ENCODE measurements at places on chromosomes 4 and X.

GRCh38 chr4:167196344-167197012 is 37.8 kb downstream of the SPOCK3 start:
- DNase-seq, result no peak

GRCh38 chrX:18288716-18289115 is 65.8 kb downstream of the SCML2 start:
- DNase-seq, result no peak

GRCh38 chr4:147809211-147809610 is 77.3 kb downstream of the ARHGAP10 start:
- no peak for DNase-seq

DNA sequence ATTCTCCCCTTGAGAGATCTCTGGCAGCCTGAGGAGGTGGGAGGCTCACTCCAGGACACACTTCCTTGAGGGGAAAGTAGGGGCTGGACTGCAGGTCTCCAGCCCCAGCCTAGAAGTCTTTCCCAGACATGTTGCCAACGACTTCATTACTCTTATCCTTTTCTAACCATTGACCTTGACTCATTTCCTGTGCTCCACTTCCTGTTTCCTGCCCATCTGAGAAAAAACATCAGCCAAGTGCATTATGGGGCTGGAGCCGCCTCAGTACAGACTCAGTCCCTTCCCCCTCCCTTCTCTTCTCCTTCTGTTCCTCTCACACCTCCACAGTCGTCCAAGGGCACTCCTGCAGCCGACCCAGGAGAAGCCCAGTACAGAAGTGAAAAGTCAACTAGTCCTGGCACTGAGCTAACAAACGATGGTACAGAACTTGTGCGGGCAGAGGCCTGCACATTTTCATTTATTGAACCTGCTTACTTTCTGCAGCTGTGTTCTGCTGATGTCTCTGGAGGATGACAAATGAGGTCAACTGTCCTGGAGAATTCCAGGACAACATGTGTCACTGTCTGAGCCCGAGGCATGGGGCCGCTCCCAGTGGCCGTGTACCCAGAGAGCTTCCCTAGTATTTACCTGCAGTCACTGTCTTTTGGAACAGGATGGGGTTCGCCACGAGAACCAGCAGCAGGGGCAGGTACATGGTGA is 20.1 kb downstream of the GPR143 start:
- no peak for DNase-seq

DNA sequence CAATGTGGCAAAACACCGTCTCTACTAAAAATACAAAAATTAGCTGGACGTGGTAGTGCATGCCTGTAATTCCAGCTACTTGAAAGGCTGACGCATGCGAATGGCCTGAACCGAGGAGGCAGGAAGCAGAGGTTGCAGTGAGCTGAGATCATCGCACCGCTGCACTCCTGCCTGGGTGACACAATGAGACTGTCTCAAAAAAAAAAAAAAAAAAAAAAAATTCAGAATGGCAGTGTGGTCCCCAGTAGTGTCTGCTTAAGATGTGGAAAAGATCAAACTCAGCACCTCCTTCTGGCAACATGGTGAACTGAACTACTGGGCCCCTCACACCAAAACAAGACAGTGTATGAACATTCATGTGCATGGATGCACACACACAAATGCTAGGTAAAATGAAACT is 32.2 kb downstream of the SMS start:
- peak; percentile 76 for DNase-seq

- no peak for DNase-seq
Observed at GRCh38 chr4:2320746-2321145, 58.8 kb upstream of the MXD4 start.

- DNase-seq, result no peak
Observed at GRCh38 chrX:133294126-133294525, 76.0 kb upstream of the TFDP3 start.

DNA sequence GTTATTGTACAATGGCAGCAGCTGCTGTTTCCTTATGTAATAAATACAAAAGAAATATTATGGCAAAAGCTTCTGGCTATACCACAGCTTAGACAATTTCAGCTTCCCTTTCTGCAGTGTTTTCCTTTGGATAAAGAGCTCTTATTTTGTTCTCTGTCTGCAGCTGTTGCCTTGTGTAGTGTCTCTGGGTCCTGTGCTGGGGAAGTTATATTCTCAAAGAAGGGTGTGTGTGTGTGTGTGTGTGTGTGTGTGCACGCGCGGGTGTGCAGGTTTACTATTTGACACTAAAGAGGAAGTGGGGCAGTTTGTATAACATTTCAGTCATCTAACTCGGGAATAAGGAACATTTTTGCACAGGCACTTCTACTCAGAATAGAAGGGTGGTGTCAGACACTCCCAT is 83.6 kb downstream of the REPS2 start:
- no peak for DNase-seq

- no peak for DNase-seq
Observed at GRCh38 chr4:185068837-185069236, 50.5 kb downstream of the HELT start.

DNA sequence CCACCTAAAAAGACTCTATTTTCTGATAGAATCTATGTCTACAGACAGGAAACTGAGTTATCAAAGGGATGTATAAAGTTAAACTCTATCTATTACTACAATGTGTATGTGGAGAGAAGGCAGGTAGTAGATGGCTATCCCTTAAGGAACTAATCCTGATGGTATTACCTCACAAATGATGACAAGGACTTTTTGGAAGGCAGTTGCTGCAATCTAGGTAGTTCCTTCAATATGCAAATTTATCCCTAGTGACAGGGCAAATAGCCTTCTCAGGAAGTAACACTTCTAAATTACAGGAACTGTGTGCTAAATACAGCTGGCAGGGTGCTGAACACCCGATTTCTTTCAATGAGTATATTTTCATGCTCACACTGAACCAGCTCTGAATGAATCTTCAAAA is 177.4 kb downstream of the COL25A1 start:
- DNase-seq, result no peak

- DNase-seq, result no peak
Observed at GRCh38 chr4:98623126-98623802, 35.1 kb downstream of the TSPAN5 start.

DNA sequence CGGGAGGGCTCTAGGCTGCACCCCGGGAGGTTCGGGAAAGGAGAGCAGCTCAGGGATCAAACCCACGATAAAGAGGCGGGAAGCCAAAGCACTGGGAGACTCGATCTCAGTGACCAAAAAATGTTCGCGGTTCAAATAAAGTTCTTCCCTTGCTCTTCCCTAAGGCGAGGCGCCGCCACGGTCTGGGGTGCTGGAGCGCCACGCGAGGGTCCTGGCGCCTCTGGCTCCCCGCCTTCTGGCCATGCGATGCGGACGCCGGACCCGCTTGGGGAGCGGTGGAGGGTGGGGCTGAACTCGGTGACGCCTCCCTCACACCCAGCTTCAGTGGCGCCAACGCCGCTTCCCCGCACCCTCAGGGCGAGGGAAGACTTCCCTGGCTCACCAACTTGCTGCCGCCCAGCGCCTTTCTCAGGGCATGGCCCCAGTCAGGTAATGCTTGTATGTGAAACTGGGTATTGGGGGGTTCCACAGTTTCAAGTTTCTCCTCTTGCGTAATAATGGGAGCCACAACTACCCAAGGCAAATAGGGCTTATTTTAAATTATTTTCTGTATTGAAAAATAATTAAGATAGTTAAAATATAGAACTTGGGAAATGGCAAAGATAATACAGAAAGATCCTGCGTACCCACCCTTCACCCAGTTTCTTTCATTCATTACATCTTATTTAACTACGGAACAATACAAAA is at the start of gene QRFPR:
QRFPR (minus strand) TSS at position 243 of the 687 bp plus-strand sequence. CDS start 371 bp downstream, outside the sequence.
- peak; percentile 84 for DNase-seq

GRCh38 chrX:10496345-10496965 is 123.9 kb downstream of the MID1 start:
- DNase-seq, result no peak

DNA sequence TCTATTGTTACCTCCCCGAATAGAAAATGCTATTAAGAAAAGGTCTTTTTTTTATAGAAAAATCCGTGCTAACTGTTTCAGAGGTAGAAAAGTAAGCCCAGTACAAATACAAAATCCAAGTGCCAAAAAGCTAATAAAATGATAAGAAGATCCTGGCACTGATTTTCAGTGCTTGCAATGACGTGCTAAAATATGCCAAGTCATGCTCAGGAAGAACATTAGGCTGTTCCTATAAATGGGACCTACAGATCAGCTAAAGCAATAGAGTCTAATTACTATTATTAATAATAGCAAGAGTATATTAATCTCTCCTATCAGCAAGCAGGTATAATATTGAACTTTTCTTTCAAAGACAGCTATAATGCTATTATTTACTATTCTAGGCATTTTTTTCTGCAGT is 305.8 kb downstream of the PPARGC1A start:
- DNase-seq, result no peak

GRCh38 chrX:115602729-115603389 is 41.9 kb downstream of the PLS3 start:
- DNase-seq, result no peak

DNA sequence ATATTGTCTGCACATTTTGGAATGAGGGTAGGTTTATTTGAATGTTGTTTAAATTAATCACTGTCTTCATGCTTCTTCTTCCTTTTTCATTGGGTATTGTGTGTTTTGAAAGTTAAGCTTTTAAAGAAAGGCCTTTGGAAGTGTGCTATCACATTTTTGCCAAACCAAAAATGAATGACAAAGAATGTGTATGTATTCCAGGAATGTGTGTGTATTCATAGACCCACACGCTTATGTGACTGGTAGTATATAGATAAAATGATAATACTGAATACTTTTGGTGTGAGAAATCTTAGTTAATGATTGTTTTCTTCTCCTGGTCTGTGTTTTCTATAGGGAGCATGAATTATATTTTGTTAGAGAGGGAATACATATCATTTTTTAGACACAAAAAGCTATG is 404.4 kb downstream of the TLL1 start:
- DNase-seq, result no peak

- DNase-seq, result no peak
Observed at GRCh38 chr4:30256116-30256832, 463.9 kb upstream of the PCDH7 start.

- no peak for DNase-seq
Observed at GRCh38 chrX:100698551-100698950, 33.4 kb downstream of the SYTL4 start.

DNA sequence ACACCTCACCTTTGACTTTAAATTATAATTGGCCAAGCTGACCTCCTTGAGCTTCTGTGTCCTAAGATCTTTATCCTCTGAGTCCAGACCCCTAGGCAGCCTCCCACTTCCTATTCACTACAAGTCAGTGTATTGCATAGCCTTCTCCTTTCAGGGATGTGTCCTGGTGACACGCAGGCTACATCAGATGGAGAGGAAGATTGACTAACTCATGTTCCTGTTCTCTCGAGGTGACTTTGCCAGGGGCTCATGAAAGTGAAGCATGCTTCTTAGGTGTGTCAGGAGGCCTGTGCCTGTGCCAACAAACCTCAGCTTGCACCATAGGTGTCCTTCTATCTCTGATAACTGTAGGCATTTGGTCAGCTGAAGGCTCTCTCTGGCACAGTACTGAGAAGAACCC is 195.7 kb upstream of the HS3ST1 start:
- no peak for DNase-seq

- DNase-seq, result no peak
Observed at GRCh38 chr4:6608758-6609414, 31.6 kb upstream of the MRFAP1 start.

- no peak for DNase-seq
Observed at GRCh38 chrX:63920875-63921274, 135.9 kb upstream of the ARHGEF9 start.

- DNase-seq, result no peak
Observed at GRCh38 chr4:10009861-10010500, 11.3 kb downstream of the SLC2A9 start.

GRCh38 chr4:95118497-95118896 is 360.7 kb downstream of the BMPR1B start:
- no peak for DNase-seq

DNA sequence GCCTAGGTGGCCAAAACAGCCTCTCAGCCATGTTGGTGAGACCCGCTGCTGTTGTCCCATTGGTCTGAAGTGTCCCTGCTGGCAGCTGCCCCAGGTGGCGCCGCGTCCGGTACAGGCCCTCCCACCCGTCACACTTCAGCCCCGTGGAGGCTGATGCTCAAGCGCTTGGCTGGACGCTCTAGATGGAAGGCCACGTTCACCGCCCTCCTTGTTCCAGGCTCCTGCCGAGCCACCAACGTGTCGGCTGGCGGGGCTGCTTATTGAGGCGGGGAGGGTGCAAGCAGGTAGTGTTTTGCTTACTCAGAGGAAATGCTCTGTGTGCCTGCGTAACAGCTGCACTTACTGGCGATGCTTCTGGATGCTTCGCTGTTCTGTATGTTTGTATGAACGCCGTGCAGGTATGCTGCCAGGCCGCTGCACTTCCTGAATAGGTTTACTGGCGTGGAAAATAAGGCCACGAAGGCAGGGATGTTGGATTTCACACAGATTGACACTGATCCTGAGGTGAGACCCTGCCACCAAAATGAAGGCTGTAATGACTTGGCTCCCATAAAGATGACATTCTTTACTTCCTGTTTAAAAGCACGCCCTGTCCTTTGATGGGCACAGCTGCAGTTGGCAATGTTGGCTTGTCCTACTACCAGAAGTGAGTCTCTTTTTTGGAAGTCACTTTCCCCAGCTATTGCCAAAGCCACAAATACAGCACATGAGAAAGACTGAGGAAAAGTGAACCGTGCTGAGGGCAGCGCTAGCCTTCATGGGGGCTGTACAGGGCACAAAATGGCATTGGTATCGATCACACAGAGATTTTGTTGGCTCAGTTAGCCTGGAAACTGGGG is 21.0 kb upstream of the CLCN4 start:
- DNase-seq, result no peak

- no peak for DNase-seq
Observed at GRCh38 chr4:145694929-145695328, 15.0 kb downstream of the C4orf51 start.

DNA sequence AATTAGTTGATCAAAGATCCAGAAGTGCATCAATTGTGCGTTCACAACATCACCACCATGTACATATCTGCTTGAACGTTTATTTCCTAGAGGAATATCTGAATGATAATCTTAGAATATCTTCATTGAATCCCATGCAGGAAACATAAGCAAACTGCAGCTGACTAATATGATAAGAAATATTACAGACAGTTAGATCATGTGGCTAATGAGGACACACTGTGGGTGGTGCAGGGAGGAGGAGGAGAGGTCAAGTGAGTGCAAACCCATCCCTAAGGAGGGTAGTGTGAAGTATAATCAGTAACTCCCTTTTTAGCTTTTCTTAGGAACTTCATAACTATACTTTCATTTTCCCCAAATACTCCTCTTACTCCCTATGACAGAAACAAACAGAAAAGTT is 58.3 kb upstream of the HPGD start:
- no peak for DNase-seq

DNA sequence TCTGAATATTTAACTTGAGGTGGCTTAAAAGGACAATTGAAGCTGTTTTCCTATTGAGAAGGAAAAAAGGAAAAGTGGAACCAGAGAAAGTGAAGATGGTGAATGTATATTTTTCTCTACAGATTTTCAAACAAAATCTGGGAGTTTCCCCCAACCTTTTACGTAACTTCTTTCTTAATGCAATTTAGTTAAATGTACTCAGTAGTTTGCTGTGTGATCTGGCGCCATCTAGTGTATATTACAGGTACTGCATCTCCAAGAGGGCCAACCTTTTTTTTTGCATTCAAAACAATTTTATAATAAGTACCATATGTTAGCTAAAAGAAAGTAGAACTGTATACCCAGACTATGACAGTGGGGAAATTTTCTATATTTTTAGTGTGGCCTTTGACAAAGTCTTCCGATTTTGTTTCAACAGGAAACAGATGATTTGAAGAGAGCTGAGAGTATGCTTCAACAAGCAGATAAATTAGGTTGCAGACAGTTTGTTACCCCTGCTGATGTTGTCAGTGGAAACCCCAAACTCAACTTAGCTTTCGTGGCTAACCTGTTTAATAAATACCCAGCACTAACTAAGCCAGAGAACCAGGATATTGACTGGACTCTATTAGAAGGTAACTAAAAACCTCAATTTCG is 82.0 kb downstream of the PLS3 start:
- DNase-seq, result peak; percentile 36

Measured in ACHN (cell line).